ENCODE measurements at places on chromosomes 12 and 14.

DNA sequence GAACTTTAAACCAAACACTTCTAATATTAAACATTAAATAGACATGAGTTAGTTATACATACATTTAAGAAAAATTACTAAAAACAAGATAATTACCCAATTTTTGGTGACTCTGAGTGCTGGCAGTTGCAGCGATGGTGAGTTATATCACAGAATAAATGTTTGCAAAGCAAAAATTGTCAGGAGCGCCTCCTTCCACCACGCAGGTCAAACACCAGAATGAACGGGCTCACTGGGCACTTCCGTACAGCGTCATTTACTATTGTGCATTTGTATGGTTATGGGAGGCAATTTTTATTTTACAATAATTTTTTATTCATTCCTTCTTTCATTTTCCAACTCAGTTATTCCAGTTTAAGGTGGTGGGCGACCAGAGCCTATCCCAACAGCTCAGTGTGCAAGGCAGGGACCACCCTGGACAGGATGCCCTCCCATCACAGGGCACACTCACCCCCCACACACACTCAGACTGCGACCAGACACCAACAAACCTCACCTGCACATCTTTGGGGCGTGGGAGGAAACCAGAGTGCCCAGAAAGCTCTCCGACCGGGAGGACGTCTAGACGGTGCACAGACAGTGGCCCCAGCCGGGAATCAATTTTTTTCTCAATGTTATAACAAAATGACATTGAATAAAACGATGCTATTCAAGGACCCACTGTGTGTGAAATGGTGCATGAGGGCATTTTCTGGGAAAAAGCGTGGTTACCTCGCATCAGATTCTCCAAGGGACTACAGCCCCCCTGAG lies 67.2 kb downstream of the TESC start:
- no peak for DNase-seq

DNA sequence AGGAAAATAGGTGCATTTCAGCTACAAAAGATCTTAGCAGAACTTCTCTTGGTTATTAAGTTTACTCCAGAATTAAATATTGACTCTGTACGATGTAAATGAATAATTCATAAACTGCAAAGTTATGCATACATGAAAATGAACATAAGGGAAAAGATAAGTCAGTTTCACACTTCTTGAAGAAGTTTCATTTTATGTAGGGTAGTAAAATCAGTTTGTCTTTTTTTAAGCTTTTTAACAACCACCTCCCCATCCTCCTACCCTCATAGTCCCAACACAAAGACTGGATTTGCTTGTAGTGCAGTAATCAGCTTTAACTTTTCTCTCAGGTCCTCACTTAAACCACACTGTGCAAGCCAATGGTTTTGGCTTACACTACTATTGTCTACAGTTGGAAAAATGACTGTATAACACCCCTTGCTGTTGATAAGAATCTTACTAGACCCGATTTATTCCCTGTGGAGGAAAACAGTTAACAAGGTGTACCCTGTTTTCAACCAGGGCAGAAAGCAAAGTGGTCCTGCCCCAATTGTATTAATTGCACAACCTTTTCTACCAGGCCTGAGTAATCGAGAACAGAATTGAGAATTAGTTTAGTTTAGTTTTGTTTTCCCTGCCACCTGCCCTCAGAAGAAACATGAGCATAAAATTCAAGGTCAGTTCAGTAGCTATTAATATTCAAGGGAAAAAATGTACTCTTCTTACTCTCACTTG lies 44.1 kb downstream of the NIN start:
- no peak for DNase-seq

DNA sequence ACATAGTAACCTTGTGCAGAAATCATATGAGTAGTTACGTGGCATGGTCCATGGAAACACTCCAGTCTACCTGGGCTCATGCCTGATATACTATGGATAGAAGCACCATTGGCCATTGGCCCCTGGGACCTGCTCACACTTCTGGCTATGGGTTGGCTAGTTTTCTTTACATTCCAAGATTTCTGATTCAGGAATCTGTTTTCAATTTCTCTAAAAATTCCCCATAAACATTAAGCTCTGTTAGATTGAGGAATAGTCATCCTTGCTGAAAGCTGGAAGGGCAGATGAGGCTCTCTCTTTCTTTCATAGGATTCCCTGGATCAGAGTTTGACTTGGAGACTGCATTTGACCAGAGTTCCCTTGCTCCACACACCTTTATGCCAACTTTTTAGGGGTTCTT lies 37.3 kb upstream of the RAP1B start:
- DNase-seq, result no peak

- no peak for DNase-seq
Observed at GRCh38 chr12:89364631-89365030, 12.3 kb upstream of the DUSP6 start.

DNA sequence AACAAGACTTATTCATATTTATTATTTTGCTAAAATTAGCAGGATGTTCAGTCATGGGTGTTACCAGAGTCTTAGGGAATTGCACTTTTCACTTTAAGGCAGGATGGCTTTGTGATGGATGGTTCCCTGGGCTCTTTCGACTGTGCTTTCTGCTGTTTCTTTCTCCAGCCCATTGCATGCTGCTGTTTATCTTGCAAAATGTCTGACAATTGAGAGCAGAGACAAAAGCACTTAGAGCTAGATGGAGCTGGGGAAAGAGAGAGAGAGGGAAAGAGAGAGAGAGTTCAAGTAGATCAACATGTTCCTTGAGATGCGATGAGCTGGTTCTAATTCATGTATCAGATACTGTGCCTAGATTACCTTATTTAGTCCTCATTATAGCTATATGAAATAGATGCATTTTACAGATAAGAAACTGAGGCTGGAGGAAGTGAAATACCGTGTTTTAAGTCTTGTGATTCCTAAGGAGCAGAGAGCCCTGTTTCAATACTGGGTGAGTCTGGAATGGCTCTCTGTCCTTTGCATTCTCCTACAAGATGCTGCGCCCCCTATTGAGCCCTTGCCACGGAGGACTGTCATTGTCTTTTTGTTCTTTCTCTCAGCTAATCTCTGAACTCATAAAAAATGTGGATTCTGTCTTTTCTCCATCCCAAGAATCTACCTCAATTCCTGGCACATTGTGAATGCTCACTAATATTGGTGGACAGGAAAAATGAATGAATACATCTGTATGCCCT lies 227.9 kb downstream of the ALG10B start:
- DNase-seq, result no peak

GRCh38 chr12:128792881-128793280 lies 30.9 kb downstream of the SLC15A4 start:
- DNase-seq, result no peak

- no peak for DNase-seq
Observed at GRCh38 chr14:66511849-66512248, 3.9 kb downstream of the GPHN start.

DNA sequence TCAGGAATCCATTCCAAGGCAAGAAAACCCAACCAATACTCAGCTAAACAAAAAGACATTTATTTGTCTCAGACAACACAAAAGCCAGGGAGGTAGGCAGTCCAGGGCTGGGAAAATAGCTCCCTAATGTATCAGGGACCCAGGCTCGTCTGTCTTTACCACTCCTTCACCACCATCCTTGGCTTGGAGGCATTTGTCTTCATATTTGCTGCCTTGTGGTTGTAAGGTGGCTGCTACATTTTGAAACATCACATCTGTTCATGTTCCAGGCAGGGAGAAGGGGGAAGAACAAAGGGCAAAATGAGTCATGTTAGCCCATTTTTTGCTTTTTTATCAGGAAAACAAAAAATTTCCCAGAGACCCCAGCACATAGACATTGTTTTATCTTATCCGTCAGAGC lies 44.8 kb upstream of the PCED1B start:
- DNase-seq, result peak; percentile 56

GRCh38 chr12:62146318-62146717 lies 113.9 kb upstream of the USP15 start:
- DNase-seq, result no peak

DNA sequence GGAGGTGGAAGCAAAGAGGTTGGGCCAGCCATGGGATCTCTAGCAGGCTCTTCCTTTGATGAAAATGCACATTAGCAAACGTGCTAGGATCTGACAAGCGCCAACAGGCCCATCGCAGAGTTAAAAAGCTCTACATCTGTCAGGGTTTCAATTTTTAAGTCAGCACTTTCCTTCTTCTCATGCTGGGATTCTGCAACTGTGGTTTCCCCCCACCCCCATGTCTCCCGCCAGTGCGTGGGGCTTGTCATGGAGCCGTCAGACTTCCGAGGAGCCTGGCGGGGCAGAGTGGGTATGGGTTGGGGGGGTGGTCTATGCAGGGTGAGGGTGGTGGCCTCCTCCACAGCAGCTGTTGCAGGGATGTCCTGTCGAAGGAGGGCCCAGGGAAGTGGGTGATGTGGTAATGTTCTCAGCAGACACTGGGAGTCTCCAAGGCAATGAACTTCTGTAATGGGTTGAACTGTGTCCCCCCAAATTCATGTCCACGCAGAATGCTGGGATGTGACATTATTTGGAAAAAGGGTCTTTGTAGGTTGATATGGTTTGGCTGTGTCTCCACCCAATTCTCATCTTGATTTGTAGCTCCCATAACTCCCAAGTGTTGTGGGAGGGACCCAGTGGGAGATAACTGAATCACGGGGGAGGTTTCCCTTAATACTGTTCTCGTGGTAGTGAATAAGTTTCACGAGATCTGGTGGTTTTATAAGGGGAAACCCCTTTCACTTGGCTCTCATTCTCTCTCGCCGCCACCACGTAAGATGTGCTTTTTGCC lies 115.2 kb upstream of the MAP1LC3B2 start:
- no peak for DNase-seq

GRCh38 chr12:7395950-7396349 lies 48.0 kb downstream of the CD163L1 start:
- no peak for DNase-seq

DNA sequence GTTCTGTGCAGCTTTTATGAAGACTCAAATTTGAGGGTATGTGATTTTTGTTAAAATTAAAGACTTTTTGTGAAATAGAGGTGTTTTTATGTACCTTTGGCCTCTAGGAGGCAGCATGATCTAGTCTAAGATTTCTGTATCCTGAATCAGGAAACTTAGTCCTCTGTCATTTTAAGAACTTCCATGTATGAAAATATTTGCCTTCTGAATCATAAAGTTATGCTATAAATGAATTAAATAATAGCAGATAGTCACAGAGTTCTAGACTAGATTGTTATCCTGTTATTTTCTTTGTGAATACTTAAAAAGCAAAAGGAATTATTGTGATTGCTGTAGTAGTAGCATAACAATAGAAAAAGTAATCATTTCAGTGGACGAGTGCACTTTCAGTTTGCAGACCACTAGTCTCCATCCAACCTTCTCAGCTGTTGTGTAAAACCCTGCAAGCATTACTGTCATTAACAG lies 56.3 kb downstream of the FGD4 start:
- DNase-seq, result peak; percentile 91

GRCh38 chr14:24674204-24674970 lies 40.4 kb upstream of the GZMB start:
- DNase-seq, result no peak

- DNase-seq, result no peak
Observed at GRCh38 chr14:90785876-90786450, 30.3 kb downstream of the TTC7B start.

- DNase-seq, result no peak
Observed at GRCh38 chr14:68506645-68507419, 286.0 kb downstream of the ZFP36L1 start.

GRCh38 chr12:64560396-64561301 lies 49.6 kb upstream of the RASSF3 start:
- peak; percentile 98 for DNase-seq

DNA sequence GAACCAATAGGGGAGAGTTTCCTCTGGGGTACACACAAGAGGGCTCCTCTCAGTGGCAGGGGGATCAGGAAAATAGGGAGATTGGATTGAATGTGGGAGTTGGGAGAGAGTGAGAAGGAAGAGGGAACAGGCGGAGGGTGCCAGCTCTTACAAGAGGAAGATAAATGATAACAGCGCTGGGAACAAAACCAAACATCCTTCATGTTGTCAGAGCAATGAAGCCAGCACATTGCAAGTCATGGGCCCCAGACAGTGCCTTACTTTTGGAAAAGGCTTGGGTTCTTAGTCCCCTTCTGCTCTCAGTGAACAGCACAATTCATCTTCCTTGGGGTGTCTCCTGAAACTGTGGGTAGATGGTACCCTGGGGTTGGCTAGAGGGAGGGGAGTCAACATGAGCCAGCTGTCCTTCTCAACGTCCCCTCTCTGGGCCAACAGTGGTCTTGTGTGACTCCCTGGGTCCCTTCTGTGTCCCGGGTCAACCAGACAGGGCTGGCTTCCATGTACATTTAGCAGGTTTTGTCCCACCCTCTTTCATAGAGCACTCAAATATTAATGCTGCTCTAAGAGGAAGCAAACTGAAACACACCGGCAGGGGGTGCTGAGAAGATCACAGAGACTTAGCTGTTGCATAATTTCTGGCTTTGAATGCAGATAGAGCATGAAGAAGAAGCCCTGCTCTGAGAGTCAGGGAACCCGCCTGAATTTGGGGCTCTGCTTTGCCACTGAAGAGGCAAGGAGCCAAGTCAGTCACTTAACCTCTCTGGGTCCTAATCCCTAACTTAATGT lies 138.5 kb downstream of the ESRRB start:
- peak; percentile 11 for DNase-seq

DNA sequence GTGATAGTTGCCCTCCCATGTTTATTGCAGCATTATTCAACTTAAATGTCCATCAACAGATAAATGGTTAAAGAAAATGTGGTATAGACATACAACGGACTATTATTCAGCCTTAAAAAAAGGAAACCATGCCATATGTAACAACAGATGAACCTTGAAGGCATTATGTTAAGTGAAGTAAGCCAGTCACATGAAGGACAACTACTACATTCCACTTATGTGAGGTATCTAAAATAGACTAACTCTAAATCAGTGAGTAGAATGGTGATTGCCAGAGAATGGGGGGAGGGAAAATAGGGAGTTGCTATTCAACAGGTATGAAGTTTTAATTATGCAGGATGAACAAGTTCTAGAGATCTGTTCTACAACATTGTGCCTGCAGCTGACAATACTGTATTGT lies 10.1 kb downstream of the PCNX4 start:
- peak; percentile 56 for DNase-seq

DNA sequence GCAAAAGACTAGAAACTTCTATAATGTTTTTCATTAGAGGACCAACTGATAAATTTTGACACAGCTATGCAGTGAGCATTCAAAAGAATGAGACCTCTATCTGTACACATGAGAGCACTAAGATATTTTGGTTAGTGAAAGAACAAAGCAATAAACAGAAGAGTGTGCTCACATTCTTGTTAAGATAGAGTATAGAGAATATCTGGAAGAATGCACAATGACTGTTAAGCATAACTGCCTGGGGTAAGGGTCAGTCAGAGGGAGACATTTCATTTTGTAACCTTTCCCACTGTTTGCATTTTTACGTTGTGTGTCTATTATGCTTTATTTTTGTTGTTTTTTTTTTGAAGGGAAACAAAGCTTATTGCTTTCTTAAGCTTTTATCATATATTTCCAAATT lies 20.7 kb downstream of the KCNMB4 start:
- DNase-seq, result peak; percentile 28

DNA sequence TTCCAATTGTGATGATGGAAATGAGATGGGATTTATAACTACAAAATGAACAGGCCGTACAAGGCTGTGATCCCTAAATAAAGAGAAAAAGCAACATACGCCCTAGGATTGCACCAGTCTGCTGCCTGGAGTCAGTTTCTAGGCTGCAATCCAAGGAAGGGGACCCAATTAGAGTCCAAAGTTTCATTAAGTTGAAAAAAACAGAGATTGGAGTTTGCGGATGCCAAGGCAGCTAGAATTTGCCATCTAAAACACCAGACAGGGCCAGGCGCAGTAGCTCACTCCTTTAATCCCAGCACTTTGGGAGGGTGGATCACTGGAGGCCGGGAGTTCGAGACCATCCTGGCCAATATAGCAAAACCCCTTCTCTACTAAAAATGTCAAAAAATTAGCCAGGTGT lies 661.0 kb downstream of the RPS29 start:
- no peak for DNase-seq
